Aorta (tissue), 5 donors: ENCODE measurements at places on chromosomes 7 and 10. TPM values are rescaled to one million over a fixed set of nuclear protein-coding genes. Genes with fewer than 3 reads are reported as not detected.

The MNX1 gene
- total RNA-seq, result not detected

The LFNG gene
- total RNA-seq, result 30.6 TPM

The SLC18A2 gene
- 2.8 TPM for total RNA-seq

The SNX10 gene
- 4.5 TPM for total RNA-seq

The TUBAL3 gene
- total RNA-seq, result not detected

The COL28A1 gene
- 3.2 TPM for total RNA-seq

The NRP1 gene
- total RNA-seq, result 221 TPM

The KIF11 gene
- 1.7 TPM for total RNA-seq

The ADAMTS14 gene
- total RNA-seq, result 2.4 TPM

The TMEM176B gene
- 34.3 TPM for total RNA-seq

The C7orf33 gene
- not detected for total RNA-seq

The CPA2 gene
- 1.0 TPM for total RNA-seq

The OLAH gene
- 1.1 TPM for total RNA-seq

The METTL27 gene
- total RNA-seq, result 7.4 TPM

The CALHM1 gene
- total RNA-seq, result not detected

The PNLIPRP1 gene
- 1.4 TPM for total RNA-seq

The EEF1AKMT2 gene
- total RNA-seq, result 21.2 TPM

The GFRA1 gene
- total RNA-seq, result 10.3 TPM
